ENCODE measurements at places on chromosomes 7 and 10.

DNA sequence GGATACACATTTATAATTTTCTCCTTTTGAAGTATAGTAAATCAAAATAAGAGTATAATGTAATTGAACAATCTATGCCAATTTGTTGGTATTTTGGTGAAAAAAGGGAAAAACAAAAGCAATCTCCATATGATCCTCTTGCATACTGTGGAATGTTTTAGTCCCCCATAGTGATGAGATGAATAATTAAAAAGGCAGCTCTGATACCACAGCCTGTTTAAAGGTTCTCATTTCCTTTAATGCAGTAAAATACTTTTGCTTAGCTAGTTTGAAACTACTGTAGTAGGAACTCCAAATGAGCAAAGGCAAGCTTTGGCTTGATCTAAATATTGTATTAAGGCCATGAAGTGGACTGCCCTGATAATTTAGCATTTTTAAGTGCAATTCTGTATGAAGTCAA lies 77.6 kb downstream of the VTI1A start:
- DNase-seq, result no peak

GRCh38 chr7:31702354-31702753 lies 15.3 kb downstream of the PPP1R17 start:
- no peak for DNase-seq

- DNase-seq, result no peak
Measured at GRCh38 chr7:149797771-149798170, 24.4 kb upstream of the ZNF467 start.

DNA sequence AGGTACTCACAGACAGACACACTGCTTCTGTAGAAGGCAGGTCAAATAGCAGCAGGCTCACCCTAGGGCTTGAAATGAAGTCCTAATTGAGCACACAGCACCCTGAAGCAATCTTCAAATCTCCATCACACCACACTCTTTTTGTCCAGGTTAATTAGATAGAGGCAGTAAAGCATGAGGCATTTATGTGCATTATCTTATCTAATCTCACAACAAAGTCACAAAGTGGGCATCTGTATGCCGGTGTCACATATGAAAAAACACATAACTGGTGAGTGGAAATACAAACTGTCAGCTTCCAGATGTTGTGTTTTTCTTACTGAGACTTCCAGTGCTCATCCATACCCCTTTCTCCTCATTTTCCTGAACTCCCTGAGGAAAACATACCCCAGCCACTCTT lies 63.8 kb upstream of the NRBF2 start:
- DNase-seq, result no peak

- DNase-seq, result no peak
Measured at GRCh38 chr7:24279512-24279911, 4.5 kb upstream of the NPY start.

GRCh38 chr10:48455392-48456151 lies 149.1 kb downstream of the MAPK8 start:
- DNase-seq, result no peak

GRCh38 chr10:121284936-121285335 lies 313.3 kb downstream of the FGFR2 start:
- DNase-seq, result no peak

- no peak for DNase-seq
Measured at GRCh38 chr7:130299866-130300265, 6.9 kb downstream of the CPA4 start.

- peak; percentile 40 for DNase-seq
Measured at GRCh38 chr10:104127411-104127810, 5.4 kb downstream of the SFR1 start.

DNA sequence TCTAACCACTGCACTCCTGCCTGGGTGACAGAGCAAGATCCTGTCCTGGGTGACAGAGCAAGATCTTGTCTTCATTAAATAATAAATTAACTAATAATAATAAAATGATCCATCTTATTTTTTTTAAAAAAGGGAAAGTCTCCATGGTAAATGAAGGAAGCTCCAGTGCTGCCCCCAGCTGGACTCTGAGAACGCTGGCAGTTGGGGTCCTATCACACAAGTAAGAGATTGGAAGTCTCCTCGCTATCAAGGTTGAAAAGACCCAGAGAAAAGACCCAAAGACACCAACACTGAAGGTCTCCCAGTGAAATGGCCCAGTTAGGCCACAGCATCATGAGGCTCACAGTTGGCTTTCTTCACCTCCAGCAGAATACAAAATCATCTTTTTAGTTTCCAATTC lies 13.8 kb upstream of the C10orf67 start:
- no peak for DNase-seq

DNA sequence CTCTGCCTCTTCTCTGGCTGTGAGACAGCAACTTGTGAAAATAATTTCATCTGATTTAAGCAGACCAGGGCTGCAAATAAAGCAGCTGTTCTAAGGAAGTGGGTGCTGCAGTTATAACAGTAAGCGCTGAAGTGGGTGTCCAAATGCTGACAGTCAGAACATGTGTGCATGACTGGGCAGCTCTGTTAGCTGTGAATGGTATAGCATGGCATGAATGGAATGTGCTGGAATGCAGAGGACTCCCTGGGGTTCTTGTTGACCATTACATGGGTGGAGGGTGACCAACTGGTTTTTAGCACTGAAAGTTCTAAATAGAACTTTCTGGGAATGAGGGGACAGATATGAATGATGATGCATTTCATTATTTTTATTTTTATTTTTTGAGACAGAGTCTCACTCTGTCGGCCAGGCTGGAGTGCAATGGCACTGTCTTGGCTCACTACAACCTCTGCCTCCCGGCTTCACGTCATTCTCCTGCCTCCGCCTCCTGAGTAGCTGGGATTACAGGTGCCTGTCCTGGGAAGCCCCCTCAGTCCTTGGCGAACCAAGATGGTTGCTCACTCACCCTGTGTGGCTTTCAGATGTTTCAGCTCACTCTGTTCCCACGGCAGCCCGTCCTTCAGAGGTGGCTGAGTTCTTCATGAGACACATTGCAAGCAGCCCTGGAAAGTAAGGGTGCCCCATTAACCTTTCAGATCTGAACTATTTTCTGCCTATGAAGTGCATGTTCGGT lies 319.8 kb upstream of the PHYHIPL start:
- DNase-seq, result no peak

- DNase-seq, result no peak
Measured at GRCh38 chr7:7159063-7159658, 23.2 kb upstream of the C1GALT1 start.

DNA sequence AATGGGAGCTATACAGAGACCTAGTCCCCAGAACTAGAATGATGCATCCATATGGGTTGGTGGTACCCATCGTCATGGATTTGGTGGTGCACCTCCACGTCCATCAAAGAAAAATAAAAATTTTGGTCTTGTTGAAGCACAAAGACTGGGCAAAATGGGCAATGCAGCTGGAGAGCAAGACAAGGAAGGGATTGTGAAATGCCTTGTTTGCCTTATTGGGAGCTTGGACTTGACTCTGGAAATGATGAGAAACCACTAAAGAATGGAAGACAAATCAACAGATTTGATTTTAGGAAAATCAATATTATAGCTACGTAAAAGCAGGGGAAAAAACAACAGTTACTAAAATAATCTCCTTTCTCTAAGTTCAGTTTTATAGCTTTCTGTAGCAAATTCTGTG lies 150.9 kb downstream of the CPED1 start:
- DNase-seq, result no peak

DNA sequence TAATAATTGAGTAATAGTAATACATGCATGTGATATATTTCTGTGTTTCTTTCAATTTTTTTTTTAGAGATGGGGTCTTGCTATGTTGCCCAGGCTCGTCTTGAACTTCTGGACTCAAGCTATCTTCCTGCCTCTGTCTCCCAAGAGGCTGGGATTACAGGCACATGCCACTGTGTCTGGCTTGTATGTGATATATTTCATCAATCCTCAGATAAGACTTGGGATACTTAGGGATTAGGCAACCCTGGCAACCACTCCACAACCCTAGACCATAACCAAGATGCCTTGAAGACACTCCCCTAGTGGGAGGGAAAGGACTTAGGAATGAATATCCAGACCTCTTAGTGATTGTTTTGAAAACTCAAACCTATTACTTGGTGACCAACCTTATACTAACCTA lies 154.8 kb downstream of the CCDC3 start:
- DNase-seq, result no peak

- DNase-seq, result no peak
Measured at GRCh38 chr7:106371629-106372028, 86.8 kb upstream of the NAMPT start.

- DNase-seq, result no peak
Measured at GRCh38 chr10:114930320-114930719, 7.7 kb upstream of the TRUB1 start.

GRCh38 chr7:101166909-101167644 lies 1.7 kb upstream of the VGF start:
- peak; percentile 44 for DNase-seq

- peak; percentile 68 for DNase-seq
Measured at GRCh38 chr7:27151931-27152815, at the start of gene HOXA3. Gene HOXA3 (minus strand): TSS chr7:27152583. CDS start chr7:27110640, 41,943 bp downstream.

DNA sequence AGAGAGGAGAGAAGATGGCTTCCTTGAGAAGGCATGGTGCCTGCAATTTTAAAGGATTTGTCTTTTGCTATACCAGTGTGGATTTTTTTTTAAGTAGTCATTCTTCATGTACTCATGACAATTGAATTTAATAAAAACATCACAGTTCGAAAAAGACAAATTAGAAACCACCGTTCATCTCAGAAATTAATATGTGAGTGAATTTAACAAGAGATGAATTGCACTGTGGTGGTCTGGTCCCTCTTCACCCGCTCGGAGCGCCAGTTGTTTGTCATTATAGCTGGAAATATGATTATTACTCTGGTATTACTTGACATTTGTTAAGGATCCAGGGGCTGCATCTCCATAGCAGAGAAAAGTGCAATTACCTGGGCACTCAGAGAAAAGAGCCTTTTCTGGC lies 91.9 kb downstream of the LRRC18 start:
- no peak for DNase-seq

DNA sequence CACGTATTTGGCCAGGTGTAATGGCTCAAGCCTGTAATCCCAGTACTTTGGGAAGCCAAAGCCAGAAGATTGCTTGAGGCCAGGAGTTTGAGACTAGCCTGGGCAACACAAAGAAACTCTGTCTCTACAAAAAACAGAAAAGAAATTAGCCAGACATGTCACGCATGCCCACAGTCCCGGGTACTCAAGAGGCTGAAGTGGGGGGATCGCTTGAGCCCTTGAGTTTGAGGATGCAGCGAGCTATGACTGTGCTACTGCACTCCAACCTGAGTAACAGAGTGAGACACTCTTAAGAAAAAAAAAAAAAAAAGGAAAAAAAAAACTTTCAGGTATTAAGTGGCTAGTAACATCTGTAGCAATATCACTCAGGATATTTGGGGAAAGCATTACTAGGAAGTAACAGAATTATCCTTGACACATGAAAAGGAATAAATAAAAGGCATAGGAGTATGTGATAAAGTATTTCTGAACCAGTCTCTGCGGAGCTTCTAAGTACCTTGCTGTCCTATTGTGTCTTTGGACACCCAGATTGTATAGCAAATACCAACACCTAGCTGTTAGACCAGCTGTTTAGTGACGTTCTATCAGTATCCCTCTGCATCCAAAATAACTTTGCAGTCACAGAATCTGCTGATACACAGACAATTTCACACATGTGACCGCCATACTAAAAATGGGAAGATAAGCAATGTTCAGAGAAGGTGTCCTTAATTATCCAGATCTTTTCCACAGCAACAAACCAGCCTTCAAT lies 74.4 kb downstream of the CYTH3 start:
- DNase-seq, result no peak

DNA sequence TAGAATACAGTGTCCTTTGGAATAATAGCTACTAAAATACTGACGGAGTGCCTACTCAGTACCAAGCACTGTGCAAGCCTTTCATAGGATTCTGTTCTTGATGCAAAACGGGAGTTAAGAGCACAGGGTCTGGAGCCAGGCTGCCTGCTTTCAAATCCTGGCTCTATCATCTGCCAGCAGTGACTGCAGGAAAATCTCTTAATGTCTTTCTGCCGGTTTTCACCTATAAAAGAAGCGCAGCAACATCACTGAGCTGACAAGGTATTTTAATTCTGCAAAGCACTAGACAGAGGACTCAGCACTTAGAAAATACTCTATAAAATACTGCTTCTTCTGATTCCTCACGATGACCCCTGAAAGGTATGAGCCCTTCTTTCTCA lies 659 bp downstream of the FIGNL1 start:
- no peak for DNase-seq

- DNase-seq, result no peak
Measured at GRCh38 chr10:132919374-132920100, 22.8 kb downstream of the CFAP46 start.

- DNase-seq, result peak; percentile 66
Measured at GRCh38 chr7:157009170-157009777, 1.2 kb downstream of the MNX1 start.

DNA sequence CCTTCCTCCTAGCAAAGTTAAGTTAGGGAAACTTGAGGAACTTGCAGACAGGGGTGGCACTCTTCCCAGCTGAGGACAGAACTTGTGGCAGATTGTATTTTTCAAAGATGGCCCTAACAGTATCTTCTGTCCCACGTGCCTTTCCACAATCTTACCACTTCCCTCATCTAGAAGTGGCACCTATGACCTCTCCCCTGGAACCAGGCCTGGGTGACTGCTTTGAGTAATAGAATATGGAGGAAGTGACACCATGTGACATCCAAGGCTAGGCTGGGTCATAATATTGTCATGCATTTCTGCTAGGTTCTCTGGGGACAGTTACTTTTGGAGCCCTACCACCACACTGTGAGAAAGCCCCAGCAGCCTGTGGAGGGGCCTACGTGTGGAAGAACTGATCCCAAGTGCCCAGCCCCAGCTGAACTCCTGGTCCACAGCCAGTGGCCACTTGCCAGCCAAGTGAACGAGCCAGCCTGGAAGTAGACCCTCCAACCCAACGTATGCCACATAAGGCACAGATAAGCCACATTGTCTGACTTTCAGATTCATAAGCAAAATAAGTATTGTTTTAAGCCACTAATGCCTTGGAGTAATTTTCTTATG lies 193.7 kb downstream of the PTPN20 start:
- no peak for DNase-seq

DNA sequence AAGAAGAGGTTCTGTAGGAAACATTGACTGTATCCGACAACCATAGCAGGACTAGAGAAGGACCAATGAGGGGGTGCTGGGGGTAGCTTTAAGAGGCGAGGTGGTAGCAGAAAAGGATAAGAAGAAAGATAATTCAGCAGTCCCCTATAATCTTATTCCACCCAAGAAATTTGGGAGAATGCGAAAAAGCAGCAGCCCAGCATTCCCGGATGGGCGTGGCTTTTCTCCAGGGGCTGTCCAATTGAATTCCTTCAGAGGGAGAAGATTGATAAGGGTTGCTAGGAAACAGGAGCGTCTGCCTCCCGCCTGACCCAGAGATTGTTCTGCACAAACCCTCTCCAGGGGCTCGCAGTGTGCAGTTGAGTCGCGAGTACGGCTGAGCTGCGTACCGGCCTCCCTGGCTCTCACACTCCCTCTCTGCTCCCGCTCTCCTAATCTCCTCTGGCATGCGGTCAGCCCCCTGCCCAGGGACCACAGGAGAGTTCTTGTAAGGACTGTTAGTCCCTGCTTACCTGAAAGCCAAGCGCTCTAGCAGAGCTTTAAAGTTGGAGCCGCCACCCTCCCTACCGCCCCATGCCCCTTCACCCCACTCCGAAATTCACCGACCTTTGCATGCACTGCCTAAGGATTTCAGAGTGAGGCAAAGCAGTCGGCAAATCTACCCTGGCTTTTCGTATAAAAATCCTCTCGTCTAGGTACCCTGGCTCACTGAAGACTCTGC lies at the start of gene GRM3:
TSS of gene GRM3 (plus strand) at position 349 of the 721 bp plus-strand sequence. CDS start 121,237 bp downstream, outside the sequence.
- DNase-seq, result peak; percentile 90
